Activated CD4-positive, alpha-beta T cell treated with anti-CD3 and anti-CD28 coated beads for 1 hour (primary cell): ENCODE measurements at places on chromosomes 2 and 18.

DNA sequence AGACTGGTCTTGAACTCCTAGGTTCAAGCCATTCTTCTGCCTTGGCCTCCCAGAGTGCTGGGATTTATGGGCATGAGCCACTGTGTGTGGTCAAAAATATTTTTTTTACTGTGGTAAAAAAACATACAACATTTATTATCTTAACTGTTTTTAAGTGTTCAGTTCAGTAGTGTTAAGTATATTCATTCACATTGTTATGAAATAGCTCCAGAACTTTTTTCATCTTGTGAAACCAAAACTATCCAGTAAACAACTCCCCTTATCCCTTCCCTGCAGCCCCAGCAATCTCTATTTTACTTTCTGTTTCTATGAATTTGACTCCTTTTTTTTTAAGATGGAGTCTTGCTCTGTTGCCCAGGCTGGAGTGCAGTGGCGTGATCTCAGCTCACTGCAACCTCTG lies 9.3 kb downstream of the RMC1 start:
- DNase-seq: no peak

- no peak for DNase-seq
Observed at GRCh38 chr2:109275120-109276012, 146.4 kb downstream of the SH3RF3 start.

DNA sequence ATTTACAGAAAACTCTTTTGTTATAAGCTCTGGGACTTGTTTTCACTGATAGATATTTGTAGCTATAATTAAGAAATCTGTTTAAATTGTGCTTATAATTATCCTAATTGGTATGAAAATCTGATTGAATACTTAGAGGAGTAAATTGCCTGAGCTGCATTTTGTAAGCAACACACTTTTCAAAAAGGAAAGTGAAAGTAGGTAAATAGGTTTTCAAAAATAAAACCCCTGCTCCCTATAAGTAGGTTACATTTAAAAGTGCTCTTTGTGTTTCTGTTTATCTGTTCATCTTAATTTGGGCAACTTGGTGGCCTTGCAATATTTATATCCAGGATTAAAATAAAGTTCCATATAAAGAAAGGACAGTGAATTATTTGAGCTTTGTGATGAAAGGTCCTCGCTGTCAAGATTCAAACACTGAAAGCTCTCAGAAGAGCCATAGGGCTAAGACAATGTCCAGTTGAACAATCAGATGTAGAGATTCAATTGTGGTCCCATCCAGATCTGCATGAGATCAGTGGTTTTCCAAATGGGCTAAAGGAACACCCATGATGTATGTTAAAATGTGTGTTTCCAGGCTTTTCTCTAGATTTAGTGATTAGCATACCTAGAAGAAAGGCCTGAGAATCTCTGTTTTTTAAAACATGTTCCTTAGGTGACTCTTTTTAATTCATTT lies 371.6 kb downstream of the RPRM start:
- no peak for DNase-seq

- DNase-seq: no peak
Observed at GRCh38 chr2:46982351-46983064, 66.9 kb upstream of the MCFD2 start.

DNA sequence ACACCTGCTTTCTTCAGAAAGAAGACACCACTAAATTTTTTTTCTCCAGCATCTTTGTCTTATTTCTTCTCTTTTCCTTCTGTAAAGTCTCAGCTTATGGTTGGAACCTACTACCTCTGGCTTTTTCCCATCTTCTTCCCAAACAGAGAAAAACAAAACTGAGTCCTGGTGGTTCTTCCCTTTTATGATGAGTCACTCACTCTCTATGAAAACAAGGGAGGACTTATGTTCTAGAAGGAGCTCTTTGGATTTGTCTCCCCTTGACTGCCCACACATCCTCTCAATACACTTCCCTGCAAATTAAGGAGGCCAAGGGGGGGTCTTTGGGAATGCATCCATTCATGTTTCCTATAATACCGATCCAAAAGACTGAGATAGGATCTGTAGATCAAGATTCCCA lies 22.1 kb upstream of the MEIS1 start:
- no peak for DNase-seq

GRCh38 chr2:138962686-138963085 lies 182.5 kb upstream of the NXPH2 start:
- no peak for DNase-seq
